Cardiac fibroblast (primary cell): ENCODE measurements at places on chromosomes 3 and 15.

- no peak for DNase-seq
These were observed 1005.9 kb downstream of the ZPLD1 start for GRCh38 chr3:103440539-103441203.

GRCh38 chr15:38687340-38687739, 122.7 kb upstream of the RASGRP1 start:
- DNase-seq: peak; percentile 18

DNA sequence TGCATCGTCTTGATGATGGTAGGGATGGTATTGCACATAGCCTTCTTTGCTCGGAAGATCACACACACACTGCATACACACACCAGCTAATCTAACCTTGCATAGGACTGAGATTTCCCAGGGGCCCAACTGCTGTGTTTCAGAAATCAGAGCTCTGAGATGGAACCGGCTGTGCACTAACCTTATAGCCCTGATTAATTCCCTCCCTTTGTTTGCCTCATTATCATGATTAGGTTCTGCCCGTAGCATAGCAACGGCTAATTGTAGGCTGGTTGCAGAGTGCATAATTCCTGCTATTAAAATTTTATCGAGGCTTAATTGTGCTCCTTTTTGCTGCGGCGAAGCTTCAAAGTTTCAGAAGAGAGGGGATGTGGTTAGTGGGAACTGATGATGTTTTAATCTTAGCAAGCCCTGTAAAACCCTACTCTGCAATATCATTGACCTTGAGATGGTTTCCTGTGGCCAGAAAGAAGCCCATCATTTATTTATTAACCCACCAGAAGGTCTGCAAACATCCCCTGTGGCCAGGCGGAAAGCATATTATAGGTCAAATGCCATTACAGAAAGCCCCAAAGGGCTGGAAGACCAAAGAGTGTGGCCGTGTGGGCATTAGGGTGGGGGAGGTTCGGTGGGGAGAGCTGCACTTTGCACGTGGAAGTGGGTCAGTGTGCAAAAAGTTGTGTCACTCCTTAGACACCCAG, 56.2 kb upstream of the GLCE start:
- DNase-seq: no peak

- no peak for DNase-seq
These were observed 305.0 kb downstream of the SHQ1 start for GRCh38 chr3:72543246-72543645.

DNA sequence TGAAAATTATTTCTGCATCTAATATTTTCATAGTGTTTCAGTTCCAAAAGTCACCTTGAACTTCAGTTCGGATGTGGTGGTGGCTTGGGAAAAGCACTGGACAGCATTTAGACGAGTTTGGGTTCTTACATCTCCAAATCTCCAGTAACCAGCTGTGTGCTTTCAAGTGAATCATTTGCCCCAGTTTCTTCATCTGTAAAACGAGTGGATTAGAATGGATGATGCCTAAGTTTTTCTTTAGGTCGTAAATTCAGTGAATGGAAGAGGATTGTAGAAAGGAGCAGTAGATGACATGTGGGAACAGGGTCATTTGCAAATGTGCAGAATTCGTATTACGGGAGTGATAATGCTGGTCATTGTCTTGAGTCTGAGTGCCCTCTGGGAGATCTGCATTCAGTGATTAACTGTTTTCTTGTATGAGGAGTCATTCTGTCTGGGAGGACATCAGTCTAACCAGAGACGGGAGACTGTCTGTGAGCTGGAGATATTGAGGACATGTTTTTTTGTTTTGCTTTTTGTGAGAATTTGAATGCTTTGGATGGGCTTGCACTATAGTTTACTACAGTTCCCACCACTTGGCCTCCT, 641.6 kb upstream of the TBL1XR1 start:
- no peak for DNase-seq

- no peak for DNase-seq
These were observed 16.1 kb downstream of the BDH1 start for GRCh38 chr3:197539651-197540051.

DNA sequence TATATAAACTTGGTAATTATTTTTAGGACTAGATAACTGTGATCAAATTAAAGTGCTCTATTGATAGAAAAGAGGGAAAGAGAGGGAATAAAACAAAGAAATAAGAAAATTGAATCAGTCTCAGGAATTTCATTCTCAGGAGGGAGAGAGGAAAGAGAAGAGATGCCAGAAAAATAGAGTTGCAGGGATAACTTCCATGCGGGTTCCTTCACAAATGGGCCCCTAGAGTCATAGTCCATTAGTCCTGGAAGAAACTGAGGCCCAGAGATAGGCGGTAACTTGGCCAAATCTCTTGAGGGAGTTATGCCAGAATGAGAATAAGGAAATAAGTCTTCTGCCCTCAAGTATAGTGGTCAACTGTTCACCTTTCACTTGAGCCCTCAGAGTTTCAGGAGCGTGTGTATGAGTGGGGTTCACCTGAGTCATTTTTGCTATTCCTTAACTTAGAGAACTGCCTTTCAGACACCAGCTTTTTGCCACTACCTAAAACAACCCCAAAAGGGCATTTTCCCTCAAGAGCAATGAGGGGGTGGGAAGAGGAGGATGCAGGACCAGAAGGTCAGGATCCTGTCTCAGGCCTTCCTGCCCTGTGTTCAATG, 192.6 kb downstream of the MEX3B start:
- no peak for DNase-seq

- DNase-seq: no peak
These were observed 207.0 kb downstream of the NTRK3 start for GRCh38 chr15:88049506-88049905.

DNA sequence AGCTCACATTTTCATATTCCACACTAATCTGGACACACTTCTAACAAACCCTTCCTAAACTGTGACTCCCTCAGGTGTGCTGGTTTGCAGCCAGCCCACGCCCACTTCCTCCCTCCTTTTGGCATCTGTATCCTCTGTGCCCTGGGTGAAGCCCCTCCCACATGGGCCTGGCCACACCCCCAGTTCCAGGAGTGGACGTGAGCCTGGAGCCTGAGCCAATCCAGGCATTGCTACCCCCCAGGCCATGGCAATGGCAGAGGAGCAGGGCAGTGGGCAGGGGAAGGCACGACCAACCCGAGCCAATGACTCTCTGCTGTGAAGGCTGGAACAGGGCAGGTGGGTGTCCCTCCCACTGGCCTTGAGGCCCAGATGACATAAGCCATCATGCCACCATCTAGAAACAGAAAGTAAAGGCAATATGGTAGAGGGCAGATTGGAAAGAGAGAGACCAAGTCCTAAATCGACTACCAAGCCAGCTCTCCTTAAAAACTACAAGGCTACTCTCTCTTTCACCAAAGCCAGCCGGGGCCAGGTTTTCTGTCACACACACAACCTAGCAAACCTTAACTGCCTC, 18.6 kb downstream of the FAM174B start:
- no peak for DNase-seq

DNA sequence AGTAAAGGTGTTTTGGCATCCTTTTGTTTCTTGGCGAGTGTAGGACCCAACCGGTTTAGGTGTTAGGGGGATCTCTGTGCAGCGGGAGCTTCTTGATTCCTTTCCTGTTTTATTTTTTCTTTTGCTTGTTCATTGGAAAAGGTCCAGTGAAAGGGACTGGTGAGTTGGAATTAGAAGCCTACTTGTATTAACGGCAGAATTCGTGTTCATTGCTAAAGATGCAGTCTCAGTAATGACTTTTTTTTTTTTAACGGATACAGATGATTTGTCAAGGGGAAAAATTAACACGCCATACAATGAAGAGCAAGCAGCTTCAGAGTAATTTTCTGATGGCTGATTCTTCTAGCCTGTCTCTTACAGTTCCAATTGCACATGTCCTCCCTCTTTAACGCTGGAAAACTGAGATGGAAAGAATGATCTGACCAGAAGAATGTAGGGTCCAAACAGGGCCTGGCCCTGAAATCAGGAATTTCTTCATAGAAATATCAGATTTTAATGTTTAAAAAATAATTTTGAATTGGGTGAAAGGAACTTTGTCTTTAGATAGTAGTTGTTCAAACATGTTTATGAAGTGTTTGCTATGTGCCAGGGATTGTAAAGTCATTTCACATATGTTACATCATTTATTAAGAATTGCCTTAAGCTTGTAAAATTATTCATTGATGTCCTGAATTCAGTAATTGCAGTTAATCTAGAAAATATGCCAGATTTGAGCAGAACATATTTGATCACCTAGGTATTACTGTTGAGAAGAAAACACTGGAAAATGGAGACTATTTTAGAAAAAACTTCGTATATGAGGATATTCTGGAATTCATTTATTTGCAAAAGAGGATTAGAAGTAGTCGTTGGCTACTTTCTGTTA, 1.4 kb downstream of the MAPK6 start:
- DNase-seq: peak; percentile 52

DNA sequence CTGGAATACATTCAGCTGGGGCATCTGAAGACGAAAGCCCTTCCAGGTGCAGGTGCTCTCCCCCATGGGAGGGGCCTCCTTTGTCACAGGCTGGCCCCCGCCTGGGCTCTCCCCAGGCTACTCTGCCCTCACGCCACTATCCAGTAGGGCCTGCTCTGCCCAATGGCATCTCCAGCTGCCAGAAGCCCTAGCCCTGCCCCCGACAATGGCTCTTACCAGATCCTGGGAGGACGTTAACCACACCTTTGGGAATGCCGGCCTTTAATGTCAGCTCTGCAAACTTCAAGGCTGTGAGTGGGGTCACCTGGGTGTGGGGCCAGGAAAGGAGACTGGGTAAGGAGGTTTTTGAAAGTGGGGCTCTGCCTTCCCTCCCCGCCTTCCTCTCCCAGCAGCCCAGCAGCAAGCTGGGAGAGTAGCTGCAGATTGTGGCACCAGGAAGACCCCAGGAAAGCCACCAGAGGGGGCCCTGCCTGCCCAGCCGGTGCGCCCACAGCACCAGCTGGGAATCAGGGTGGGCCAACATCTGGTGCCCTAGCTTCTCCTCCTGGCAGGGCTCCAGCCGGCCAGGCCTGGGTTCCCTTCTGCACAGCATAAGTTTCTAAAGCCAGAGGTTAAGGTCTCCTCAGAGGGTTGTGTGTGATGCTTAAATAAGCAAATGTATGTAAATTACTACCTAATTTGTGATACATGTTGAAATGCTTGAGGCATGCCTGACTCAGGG, 40.4 kb upstream of the SLC41A3 start:
- no peak for DNase-seq

DNA sequence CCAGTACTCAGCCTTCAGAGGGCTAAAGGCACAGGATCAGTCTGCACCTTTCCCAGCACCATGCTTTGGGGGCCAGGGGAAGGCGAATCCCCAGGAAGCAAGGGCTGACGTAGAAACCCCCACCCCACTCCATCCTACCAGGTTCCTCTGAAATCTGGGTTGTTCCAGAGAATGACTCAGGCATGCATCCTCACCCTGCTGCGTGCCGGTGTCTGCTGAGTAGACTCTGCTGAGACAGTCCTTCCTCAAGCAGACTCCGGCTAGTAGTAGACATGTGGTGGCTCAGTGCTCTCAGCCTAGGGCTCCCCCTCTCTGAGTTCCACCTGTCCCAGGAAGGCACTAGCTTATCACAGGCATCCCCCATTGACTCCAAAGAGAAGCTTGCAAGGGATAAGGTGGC, 9.0 kb downstream of the TMEM43 start:
- no peak for DNase-seq

DNA sequence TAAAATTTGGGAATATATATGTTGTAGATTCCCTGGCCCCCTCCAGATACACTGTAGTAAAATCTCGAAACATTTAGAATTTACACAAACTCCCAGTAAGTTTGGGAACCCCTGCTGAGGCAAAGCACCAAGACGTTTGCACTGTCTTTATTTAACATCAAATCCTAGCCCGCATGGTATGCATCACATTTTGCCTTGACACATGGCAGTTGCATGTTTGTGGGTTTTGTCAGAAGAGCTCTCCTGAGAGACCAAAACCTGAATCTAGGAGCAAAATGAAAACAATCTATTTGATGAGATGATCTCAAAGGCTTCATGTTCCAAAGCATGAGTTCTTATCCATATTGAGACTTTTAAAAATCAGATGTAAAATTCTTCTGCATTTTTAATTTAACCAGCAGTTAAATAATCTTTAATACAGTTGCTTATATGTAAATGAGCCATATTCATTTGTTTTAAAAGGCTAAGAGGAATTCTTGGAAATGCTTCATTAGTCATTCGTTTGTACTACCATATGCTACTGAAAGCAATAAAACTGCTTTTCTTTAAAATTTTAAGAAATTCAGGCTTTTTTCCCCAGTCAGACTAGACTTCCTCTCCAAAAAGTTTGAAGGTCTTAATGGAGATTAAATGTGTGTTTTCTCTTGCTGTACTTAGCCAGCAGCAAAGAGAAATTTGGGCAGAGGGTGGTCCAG, 105.2 kb upstream of the BOC start:
- DNase-seq: no peak

DNA sequence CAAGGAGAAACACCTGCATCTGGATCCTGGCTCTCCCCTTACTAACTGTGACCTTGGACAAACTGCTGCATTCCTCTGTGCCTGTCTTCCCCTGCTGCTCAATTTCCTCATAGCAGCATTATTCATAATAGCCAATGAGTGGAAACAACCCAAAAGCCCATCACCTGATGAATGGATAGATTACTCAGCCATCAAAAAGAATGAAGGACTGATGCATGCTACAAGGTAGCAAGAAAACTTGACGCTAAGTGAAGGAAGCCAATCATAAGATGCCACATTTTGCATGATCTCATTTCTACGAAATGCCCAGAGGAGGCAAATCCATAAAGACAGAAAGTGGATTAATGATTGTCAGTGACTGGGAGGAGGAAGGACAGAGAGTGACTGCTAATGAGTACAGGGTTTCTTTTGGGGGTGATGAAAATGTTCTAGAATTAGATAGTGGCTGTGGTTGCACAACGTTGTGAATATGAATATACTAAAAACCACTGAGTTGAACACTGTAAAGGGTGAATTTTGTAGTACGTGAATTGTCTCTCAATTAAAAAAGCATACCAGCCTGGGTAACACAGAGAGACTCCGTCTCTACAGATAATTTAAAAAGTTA, 11.2 kb downstream of the IGDCC4 start:
- DNase-seq: no peak

- peak; percentile 55 for DNase-seq
These were observed 76.3 kb downstream of the THBS1 start for GRCh38 chr15:39657181-39657580.

DNA sequence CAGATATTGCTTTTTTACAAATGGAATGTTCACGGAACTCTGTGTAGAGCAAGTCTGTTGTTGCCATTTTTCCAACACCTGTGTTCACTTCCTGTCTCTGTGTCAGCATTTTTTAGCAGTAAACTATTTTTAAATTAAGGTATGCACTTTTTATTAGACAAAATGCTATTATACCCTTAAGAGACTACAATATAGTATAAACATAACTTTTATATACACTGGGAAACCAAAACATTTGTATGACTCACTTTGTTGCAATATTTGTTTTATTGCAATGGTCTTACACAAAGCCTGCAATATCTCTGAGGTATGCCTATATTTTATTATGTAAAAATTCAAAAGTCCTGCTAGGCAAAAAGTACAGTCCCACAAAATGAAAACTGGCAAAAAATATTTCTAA, 39.8 kb upstream of the FGF7 start:
- DNase-seq: peak; percentile 63

GRCh38 chr3:187041362-187042307, 97.7 kb downstream of the RPL39L start:
- DNase-seq: peak; percentile 59

GRCh38 chr3:132435224-132435910, 18.1 kb downstream of the DNAJC13 start:
- no peak for DNase-seq

GRCh38 chr3:63056932-63057331, 181.7 kb upstream of the CADPS start:
- DNase-seq: no peak

- DNase-seq: no peak
These were observed 18.4 kb upstream of the CMTM7 start for GRCh38 chr3:32373276-32373675.
